Sigmoid colon (tissue), 7 donors: ENCODE measurements at places on chromosomes 13 and 19. TPM values are rescaled to one million over a fixed set of nuclear protein-coding genes. Genes with fewer than 3 reads are reported as not detected.

DNA sequence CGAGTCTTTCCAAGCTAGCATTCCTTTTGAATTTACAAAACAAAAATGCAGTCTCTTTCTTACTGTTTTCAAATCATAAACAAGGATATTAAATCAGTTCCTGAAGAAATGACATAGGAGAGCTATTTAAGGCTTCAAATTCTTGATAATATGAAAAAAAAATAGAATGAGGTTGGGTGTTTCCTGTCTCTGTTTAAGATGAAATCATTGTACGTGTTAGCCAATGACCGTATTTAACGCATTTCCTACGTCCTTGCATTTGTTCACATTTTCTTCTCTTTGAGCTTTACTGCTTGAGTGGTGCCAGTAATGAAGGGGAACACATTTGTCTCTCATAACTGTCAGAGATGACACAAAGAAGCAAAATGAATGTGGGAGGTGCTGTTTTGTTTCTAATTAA, 821.3 kb downstream of the DIAPH3 start:
- H3K27me3 ChIP-seq, result no peaks in the 10 kb centered on the region
- H3K36me3 ChIP-seq, result no peaks in the 10 kb centered on the region

GRCh38 chr19:13795595-13796300, 505 bp downstream of the ZSWIM4 start:
- peak overlapping the region; percentile 96 for H3K4me3 ChIP-seq
- H3K27ac ChIP-seq, result peak overlapping the region; percentile 95
- no peaks in the 10 kb centered on the region for H3K27me3 ChIP-seq
- DNase-seq, result no peak
- no peaks in the 10 kb centered on the region for H3K4me1 ChIP-seq

The ASPDH gene
- total RNA-seq, result not detected

GRCh38 chr19:31312677-31313244, 36.5 kb downstream of the TSHZ3 start:
- no peak for DNase-seq
- H3K4me3 ChIP-seq, result no peak overlapping the region
- H3K36me3 ChIP-seq, result no peaks in the 10 kb centered on the region
- H3K4me1 ChIP-seq, result peaks cover 45% of the 10 kb centered on the region
